ENCODE measurements at places on chromosomes 4 and X.

DNA sequence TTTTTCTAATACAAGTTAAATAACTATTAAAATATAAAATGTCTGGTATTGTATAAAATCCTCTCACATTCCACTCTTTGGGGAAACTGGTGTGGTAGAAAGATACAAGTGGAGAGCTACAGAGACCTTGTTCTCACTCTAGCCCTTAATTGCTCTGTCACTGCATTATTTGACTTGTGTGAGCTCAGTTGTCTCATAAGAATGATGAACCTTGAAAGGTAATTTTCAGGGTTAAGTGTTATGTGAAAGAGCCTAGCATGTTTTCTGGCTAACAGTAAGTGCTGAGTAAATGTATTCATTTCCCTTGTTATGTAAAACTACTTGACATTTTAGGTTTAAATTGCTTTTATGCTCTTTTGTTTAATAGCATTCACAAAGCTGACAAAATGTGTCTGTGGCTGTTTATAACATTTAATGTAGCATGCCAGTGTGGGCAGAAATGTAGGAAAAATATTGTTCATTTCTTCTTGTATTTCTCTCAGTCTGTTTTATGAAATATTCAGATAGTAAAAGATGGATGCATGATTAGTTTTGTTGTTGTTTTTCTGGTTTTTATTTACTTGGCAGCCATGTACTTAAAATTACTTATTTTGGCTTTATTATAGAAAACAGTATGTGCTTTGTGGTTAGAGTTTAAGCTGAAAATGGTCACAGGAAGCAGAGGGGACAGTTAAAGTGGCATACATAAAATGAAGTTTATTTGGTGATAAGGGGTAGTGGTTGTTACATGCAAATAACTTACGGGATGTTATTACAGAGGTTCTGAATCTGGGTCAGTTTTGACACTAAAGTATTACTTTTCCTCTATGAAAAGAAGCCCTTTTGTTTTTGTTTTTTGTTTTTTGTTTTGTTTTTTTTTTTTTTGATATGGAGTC, 29.2 kb downstream of the SLAIN2 start:
- no peak for DNase-seq

GRCh38 chr4:108762559-108763225, at the start of gene ETNPPL:
Gene ETNPPL, minus strand, starts transcription at chr4:108763053. Its CDS starts 155 bp downstream, at chr4:108762898.
- no peak for DNase-seq

- DNase-seq, result no peak
Observed at GRCh38 chr4:54226404-54227255, 2.5 kb upstream of the PDGFRA start.

DNA sequence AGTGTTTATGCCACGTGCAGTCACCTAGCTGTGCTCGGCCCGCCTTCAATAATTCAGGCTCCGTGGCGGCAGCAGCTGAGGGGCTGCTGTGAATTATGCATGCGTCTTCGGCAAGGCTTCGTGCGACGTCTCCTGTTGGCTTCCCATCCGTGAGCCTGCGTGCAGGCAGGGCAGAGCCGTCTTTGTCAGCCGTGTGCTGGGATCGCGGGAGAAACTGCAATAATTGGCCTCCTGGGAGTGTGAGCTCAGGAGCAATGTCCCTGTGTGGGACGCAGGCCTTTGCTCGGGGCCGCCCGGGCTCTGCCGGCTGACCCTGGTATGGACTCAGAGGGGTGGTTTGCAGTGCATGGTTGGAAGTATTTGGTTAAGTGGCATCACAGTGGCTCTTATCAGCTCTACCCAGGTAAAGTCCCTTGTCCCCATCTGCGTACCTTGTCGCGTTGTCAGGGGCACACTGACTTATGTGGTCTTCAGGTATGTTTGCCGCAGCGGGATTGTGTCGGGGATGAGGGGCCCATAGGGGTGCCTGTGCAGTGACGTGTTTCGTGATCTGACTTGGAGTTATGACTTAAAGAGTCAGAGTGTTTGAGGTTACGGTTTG, 34.5 kb upstream of the HGFAC start:
- DNase-seq, result no peak

GRCh38 chr4:151664289-151664688, 96.5 kb downstream of the GATB start:
- no peak for DNase-seq

DNA sequence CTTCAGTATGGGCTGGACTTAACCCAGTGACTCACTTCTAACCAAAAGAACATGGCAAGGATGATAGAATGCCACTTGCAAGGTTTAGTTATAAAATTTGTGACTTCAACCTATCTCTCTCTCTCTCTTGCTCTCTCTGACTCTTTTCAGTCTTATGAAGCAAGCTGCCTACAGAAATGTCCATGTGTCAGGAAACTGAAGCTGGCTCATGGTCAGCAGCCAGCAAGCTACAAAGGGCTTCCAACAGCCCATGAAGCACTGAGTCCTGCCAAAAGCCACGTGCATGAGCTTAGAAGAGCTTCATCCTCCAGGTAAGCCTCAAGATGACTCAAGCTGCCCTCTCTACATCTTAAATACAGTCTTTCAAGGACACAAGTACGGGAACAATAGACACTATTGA, 100.3 kb downstream of the HS3ST1 start:
- DNase-seq, result no peak

DNA sequence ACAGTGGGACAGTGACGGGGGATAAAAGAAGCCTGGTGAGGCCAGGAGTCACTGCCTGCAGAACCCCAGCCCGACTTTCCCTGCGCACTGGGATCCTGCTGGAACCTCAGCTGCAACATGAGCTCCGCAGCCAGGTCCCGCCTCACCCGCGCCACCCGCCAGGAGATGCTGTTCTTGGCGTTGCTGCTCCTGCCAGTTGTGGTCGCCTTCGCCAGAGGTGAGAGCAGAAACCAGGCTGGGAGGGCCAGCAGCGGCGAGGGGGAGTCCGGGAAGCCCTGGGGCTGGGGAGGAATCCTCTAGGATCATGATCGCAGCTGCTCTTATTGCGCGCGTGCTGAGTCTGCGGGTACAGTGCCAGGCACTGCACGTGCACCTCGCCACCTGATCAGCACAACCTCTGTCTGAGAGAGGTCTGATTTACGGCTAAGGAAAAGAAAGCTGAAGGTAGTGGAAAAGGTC, at the start of gene PF4V1:
Gene PF4V1 (plus strand): TSS at position 51 of the 459 bp plus-strand sequence. CDS start 67 bp downstream, at position 118.
- no peak for DNase-seq

GRCh38 chr4:85747882-85748491, 273.0 kb downstream of the ARHGAP24 start:
- DNase-seq, result no peak

DNA sequence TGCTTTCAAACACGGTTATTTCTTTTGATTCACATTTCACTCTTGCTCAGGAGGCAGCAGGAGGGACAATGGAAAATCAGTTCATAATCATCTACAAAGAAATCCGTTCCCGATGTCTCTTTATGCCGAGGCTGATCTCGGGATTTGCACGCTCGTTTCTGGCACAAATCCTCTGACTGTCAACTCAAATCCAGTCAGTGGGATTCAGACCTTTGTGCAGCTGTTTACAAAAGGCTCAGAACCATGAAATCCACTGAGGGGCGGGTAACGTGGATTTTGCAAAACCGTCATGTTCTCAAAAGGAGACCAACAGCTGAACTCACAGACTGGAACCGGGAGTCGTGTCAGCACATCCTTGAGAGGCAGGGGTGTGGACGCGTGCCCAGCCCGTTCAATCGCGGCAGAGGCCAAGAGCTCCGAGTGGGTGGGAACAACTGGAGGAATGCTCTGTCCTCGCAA, 46.4 kb downstream of the ACOX3 start:
- no peak for DNase-seq

GRCh38 chr4:103091601-103092223, 7.9 kb downstream of the BDH2 start:
- DNase-seq, result no peak

- no peak for DNase-seq
Observed at GRCh38 chr4:11421116-11421515, 7.6 kb downstream of the HS3ST1 start.

- DNase-seq, result no peak
Observed at GRCh38 chr4:168839758-168840391, 170.2 kb downstream of the CBR4 start.

DNA sequence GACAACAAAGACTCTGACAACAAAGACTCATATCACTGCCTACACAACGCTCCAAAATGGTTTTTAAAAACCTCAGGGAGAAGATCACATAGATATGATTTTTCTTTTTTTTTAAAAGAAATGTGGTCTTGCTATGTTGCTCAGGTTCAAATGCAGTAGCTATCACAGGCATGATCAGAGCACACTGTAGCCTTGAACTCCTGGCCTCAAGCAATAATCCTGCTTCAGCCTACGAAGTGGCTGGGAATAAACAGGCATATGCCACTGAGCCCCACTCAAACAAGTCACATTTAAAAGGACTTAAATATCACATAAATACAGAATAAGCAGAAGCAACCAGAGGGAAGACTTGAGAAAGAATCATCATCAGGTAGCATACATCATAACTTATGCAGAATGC, 14.7 kb downstream of the DHX15 start:
- no peak for DNase-seq

DNA sequence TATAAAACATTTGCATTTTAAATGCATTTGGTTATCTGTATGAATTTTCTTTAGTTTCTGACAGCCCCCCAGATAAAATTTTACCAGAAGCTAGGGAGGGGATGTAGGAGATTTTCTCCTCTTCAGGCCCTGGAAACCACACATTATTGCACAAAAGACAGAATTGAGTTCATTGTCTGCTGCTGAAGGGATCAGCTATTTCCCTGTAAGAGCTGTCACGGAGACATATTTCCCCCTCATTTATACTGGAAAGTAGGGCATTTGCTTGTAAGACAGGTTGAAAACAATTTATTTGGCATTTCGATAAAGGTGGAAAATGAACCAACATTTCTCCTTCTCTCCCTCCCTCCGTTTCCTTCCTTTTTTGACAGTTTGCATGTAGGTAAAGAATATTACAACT, 241.3 kb upstream of the LCORL start:
- no peak for DNase-seq

DNA sequence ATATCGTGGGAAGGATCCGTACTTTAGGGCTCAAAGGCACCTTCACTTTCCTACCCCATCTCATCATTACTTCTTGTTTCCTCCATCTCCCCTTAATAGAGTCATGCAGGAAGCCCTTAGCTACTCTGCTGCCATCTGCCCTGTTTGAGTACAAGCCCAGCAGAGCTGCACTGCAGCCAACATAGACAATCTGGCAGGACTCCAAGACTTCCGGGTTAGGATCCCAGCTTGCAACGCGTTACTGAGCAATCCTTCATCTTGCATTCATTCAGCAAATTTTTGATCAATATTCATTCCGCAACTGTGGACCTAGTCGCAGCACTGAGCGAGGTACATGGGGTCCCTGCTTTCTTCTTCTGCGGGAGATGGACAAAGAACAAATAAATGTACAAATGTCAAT, 344.9 kb downstream of the BCOR start:
- no peak for DNase-seq

DNA sequence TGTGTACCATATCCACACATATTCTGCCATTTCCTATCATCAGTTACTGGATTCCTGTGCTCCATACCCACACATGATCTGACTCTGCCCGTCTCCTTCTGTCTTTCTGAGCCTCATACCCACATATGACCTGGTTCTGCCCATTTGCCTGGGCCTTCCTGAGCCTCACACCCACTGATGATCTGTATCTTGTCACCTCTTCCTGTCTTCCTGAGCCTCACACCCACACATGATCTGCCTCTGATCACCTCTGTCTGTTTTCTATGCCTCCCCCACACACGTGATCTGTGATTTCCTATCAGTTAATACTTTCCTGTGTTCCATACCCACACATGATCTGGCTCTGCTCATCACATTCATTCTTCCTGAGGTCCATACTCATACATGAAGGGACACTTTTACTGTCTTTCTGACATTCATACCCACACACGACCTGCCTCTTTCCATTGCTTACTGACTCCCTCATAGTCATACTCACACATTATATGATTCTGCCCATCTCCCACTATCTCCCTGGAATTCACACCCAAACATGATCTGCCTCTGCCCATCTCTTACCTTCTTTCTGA, 32.5 kb downstream of the SCML1 start:
- DNase-seq, result no peak

DNA sequence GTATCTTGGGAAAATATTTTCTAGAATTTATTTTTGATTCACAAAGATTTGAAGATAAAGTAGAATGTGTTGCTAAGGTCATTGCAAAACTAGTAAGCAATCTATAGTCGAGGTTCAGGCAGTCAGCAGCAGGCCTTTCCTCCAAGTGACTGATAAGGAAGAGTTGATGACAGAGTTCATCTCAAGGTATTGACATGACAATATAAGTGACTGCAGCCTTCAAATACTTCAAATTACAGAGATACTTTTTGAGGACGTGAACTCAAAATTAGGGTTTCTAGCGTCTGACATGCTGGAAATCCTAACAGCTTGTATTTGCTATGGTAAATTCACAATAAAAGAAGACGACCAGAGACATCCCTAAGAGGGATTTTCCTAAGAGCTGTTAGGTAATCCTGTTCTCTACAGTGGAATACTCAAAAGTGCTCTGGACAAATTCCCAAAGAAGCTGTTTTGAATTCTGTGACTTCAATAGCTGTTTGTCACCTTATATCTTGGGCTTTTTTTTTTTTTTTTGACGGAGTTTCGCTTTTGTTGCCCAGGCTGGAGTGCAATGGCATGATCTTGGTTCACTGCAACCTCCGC, 7.4 kb downstream of the ARHGAP10 start:
- DNase-seq, result no peak

DNA sequence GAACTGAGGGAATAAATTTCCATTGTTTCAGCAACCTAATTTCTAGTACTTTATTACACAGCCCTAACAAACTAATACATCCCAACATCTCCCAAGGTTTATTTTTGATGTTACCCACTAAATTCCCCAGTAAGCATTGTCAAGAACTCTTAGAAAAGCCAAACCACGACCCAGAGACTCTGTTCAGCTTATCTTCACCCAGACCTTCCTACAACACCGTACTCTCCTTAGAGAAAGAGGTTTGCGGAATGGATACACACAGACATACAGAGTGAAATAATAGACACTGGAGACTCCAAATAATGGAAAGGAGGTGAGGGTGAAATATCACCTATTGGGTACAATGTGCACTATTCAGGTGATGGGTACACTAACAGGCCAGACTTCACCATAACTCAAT, 75.6 kb downstream of the LRBA start:
- no peak for DNase-seq

DNA sequence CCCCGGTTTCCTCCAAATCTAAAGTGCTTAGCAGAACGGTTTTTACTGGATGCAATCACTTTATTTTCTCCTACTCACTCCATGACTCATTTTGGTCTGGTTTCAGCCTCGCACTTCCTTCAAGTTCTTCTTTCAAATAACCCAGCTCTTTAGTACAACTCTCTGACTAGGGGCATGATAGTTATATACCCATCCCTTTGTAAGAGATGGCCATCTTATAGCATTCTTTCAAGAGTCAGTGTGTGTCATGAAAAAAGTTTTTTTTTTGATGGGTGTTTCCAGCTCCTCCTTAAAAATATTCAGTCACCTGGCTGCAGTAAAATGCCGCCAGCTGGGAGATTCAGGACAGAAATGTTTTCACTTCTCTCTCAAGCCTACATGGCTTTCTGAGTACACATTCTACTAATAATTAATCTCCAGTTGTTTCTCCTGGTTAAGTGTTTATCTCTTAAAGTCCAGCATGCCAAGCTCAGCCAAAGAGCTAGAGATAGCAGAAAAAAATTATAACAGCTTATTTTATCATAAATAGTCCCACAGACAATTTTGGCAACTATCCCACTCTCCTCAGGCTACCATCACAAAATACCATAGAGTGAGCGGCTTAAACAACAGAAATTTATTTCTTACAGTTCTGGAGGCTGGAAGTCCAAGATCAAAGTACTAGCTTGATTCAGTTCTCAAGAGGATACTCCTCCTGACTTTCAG, 139.3 kb downstream of the GASK1B start:
- no peak for DNase-seq

GRCh38 chrX:10533696-10534365, 86.6 kb downstream of the MID1 start:
- no peak for DNase-seq

- peak; percentile 65 for DNase-seq
Observed at GRCh38 chr4:6688879-6689505, 4.7 kb upstream of the S100P start.
